ENCODE measurements at places on chromosomes 16 and 17.

DNA sequence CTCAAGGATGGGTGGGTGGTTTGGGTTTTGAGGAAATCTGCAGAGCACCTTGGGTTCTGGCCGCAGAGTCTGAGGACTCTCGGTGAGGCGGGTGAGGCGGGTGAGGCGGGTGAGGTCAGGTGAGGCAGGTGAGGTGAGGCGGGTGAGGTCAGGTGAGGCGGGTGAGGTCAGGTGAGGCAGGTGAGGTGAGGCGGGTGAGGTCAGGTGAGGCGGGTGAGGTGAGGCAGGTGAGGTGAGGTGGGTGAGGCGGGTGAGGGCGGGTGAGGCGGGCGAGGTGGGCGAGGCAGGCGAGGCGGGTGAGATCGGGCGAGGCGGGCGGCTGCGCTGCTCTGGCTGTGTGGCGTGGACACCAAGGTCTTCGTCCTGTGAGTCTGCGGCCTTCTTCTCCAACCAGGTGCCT lies 24.1 kb upstream of the RPL13 start:
- DNase-seq = no peak

DNA sequence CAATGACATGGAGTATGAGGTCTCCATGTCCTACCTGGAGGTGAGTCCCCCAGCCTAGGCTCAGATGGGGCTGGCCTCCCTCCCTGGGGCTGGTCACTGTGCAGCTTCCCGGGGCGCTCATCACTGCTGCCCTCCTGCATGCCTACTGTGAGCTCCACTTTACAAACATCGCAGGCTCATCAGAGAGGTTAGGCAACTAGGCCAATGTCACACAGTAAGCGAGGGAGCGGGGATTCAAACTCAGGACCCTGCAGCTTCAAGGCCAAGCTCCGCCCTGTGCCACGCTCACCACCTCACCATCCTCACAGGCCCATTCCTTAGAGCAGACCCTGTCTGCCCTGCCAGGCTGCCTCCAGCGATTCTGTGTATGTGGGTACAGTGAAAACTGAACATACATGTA lies 17.1 kb downstream of the KIF19 start:
- no peak for DNase-seq

GRCh38 chr16:80804526-80805383 lies at the start of gene CDYL2:
TSS of gene CDYL2 (minus strand) at chr16:80804598. CDS start at chr16:80804173, 425 bp downstream.
- peak; percentile 9 for DNase-seq

DNA sequence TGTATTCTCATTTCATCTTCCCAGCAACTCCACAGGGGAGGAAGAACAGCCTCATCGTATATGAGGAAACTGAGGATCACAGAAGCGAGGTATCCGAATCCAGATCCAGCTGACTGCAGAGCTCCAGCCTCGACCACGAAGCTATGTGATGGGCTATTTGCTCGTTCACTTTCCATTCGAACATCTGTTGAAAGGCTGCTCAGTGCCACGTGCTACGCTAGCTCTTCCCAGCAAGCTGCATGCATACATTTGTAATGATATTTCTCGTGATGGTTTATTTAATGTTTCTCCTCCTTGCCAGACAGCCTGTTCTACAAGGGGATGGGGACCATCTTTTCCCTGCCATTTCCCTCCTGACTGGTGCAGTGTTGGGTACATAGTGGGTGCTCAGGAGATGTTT lies 48.4 kb upstream of the RCVRN start:
- DNase-seq = no peak

DNA sequence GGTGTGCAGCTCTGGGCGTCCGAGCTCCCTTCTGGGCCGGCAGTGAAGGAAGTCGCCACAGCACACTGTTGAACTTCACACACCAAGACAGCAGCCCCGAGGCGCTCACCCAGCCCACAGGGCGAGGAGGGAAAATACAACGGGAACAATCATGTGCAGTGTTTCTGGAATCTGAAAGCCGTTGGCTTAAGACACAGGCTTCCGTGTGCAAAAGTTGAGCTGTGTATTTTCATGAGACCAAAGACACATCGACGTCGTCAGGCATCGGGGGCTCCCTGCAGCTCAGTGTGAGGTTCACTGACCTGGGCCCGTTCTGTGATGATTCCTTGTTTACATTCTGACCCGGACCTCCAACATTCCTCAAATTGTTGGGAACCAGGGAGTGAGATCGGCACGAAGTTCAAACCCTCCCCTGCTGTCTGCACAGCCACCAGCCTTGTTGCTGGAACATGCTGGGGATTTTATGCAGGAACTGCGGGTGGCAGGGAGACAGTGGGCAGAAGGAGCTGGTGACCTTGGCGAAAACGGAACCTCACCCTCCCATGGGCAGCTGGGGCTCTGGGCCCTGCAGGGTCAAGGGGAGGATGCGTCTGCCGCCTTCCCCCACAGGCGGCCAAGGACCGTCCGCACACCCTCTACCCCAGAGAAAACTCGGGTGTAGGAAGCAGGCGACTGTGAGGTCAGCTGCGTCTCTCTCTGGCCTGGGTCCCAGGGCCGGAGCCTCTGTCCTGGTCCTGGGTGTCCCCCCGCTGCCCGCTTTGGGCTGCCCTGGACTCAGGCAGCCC lies 72.2 kb downstream of the METRNL start:
- no peak for DNase-seq

GRCh38 chr17:693791-694638 lies 20.6 kb downstream of the VPS53 start:
- DNase-seq = no peak

- DNase-seq = no peak
These were observed 151.7 kb downstream of the CNTNAP4 start for GRCh38 chr16:76428858-76429257.

DNA sequence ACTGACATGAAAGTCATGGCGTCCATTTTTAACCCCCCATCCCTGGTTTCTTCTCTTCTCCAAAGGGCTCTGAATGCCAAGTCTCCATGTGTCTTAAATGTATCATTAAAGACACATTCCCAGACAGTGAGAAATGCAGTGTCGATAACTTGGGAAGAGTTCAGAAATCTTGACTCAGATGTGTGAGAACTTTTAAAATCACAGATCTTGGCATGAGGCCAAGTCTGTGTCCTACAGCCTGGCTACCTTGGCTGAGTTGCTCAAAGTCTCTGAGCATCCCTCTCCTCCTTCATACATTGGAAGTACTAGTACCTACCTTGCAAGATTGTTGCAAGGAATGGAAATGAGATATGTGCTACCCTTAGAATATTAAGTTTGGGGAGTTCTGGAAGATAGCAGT lies 1046.5 kb upstream of the RBFOX1 start:
- no peak for DNase-seq

- no peak for DNase-seq
These were observed 21.5 kb downstream of the COPZ2 start for GRCh38 chr17:48016112-48016511.

DNA sequence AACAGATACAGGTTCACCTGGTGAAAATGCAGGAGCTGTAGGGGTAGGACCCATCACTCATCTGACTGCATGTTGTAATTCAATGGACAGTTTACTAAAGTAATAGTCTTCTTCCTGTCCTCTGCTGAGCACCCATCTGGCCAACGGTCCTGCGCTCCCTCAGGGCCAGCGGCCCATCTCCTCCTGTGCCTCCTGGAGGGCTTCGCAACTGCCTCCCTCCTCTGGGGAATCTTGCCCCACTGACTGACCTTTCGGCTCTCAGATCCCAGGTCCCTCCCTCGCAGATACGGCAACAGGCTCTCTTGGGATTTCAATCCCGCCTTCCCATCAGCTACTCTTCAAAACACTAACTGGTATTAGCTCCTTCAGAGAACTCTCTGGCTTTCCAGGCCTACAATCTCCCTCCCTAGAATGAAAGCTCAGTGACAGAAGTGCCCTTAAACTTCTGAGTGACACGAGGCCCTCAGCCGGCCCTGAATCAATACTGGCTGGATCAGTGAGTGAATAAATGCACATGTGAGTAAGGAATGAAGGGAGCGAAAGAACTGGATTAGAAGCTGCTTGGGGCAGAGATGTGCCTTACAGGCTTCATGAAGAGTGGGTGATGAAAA lies 1.3 kb downstream of the PEMT start:
- no peak for DNase-seq

GRCh38 chr17:55490376-55490775 lies 20.9 kb downstream of the SMIM36 start:
- DNase-seq = no peak

DNA sequence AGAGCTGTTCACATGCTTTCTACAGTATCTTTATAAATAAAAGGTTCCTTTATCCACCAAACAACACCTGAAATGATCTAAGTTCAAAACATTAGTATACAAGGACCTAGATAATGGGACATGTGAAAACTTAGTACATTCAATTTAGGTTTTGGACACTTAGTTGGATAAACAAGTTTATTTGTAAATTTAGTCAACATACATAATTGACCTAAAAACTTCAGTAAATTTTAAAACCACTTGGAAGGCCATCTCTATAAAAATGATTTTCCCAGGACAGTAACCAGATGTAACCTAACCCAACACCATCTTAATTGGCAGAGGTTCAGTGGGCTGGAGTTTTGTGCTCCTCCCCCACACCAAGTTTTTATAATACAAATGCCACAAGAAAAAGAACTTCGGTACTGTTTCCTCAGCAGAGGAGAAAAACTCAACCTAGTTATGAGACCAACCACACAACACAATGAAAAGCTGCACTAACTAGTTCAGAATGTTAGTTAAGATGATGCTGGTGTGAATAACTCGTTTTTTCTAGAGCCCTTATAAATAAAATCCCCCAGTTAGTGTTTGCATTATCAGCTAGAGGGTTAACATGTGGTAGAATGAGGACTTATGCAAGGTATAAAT lies 7.2 kb upstream of the UNK start:
- DNase-seq = no peak

GRCh38 chr16:24198807-24199533 lies 57.2 kb upstream of the CACNG3 start:
- DNase-seq = no peak

DNA sequence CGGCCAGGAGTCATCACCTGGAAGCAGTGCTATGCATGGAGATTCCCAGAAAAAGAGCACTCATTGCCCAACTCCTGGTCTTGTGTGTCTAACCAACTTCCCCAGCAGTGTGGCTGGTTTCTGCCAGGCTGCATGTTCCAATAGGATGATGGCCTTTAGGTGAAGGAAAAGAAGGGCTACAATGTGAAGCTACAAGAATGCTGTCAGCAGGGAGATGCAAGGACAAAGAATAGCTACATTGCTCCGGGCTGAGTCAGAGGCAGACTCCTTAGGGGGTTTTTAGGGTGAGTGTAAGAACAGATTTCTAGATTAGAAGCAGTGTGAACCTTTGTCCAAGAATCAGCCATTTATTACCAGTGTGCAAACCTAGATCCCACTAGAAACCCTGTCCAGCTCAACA lies 63.0 kb upstream of the DNAH9 start:
- DNase-seq = no peak

DNA sequence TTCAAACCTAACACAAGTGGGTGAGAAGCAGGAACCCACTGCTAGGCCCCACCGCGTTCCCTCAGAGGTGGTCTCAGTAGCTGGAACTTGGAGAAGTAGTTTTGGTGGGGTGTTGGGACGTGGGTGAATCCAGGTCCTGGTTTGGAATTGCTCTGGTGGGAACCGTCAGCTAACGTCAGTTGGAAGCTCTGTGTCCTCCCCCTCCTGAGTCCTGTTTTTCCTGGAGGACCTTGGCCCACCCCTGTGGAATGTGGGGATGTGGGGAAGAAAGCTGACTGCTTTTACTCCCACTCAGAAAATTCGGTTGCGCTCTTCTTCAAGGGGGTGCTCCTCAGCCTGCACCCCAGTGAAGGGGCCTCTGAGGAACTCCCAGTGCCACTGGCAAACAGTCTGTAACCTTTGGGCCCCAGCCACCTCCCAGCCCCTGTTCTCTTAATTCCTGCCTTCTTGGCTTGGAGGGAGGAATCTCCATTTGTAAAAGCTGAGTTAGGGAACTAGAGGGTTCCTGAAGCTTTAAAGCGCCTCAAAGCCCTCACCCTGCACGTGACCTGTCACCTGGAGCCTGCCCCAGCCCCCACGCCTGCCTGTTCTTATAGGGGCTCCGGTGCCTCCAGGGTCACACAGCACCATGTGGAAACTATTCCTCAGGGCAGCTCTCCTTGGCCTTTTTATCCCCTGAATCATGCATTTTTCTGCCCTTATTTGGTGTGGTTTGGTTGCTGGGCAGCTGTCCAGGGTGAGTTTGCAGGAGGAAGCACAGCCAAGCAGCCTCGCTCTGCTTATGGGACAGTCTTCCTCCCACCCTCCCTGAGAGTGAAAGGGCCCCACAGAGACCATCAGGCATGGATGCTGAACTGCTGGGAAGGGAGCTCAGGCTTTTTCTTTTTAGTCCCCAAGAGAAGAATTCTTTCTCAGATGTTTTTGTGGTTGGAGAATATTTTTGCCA lies 16.2 kb upstream of the NAGLU start:
- no peak for DNase-seq

- no peak for DNase-seq
These were observed 484.9 kb upstream of the WSB1 start for GRCh38 chr17:26809033-26809432.

- DNase-seq = no peak
These were observed 183.3 kb downstream of the UTP18 start for GRCh38 chr17:51443646-51444045.

- DNase-seq = no peak
These were observed 125.3 kb downstream of the ANKRD11 start for GRCh38 chr16:89365044-89365467.

- DNase-seq = no peak
These were observed 720 bp downstream of the METRN start for GRCh38 chr16:715477-716199.

DNA sequence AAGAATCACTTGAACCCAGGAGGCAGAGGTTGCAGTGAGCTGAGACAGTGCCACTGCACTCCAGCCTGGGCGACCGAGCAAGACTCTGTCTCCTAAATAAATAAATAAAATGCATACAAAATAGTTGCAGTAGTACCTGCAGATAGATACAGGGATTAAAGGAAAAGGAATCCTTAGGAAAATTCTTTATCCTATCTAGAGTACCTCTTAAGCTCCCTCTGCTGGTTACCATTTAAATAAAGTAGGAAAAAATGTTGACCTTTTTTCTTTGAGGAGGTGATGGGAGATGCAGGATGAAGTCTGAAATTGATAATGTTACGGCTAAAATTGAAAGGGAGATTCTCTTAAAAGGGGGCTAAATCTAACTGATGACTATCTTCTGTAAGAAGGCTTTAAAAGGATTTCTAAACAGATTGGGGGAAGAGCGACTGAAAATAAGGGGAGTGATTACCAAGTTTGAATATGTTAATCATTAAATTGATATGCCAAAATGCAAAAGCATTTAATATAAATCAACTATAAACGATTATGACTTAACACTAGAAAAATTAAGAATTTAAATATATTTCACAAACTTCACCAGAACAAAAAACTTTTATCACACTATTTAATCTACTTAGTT lies 29.4 kb downstream of the C16orf87 start:
- DNase-seq = no peak

GRCh38 chr16:88746506-88746905 lies 38.5 kb downstream of the PIEZO1 start:
- no peak for DNase-seq

All from stimulated activated CD8-positive, alpha-beta memory T cell treated with anti-CD3 and anti-CD28 coated beads, Interleukin-2, amount 100 ng/mL, for 1 hour (primary cell).